ENCODE measurements at places on chromosomes 4 and X.

GRCh38 chr4:151888367-151888866 is 127.6 kb upstream of the GATB start:
- H3K27me3 ChIP-seq = no peaks in the 10 kb centered on the region
- DNase-seq = no peak
- H3K36me3 ChIP-seq = no peaks in the 10 kb centered on the region
- H3K27ac ChIP-seq = no peak overlapping the region

- H3K4me3 ChIP-seq = no peak overlapping the region
- no peaks in the 10 kb centered on the region for H3K36me3 ChIP-seq
- H3K27me3 ChIP-seq = no peaks in the 10 kb centered on the region
- no peak overlapping the region for H3K27ac ChIP-seq
- H3K4me1 ChIP-seq = no peaks in the 10 kb centered on the region
Observed at GRCh38 chrX:24231641-24232179, 82.2 kb downstream of the SUPT20HL2 start.

DNA sequence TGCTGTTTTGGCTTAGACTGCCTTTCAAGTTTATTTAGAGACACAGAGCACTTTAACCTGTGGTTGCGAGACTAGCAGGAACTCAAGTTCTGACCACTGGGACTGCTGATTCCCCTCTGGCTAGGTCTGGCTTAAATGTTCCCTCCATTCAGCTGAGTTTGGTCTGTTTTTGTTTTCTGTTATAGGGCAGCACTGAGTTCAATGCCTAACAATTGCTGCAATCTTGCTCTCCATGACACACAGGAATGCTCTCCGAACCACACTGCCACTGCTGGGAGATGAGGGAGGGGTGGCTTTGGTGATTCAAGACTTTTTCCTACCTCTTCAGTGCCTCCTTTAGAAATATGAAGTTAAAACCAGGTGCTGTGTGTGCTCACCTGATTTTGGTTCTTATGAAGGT is 106.3 kb upstream of the EOLA2 start:
- no peaks in the 10 kb centered on the region for H3K4me1 ChIP-seq
- no peak overlapping the region for H3K27ac ChIP-seq
- H3K36me3 ChIP-seq = no peaks in the 10 kb centered on the region
- no peak for DNase-seq
- no peak overlapping the region for H3K4me3 ChIP-seq
- H3K27me3 ChIP-seq = no peaks in the 10 kb centered on the region

- no peaks in the 10 kb centered on the region for H3K4me1 ChIP-seq
- no peak for DNase-seq
- no peaks in the 10 kb centered on the region for H3K36me3 ChIP-seq
- H3K4me3 ChIP-seq = no peak overlapping the region
- no peaks in the 10 kb centered on the region for H3K27me3 ChIP-seq
Observed at GRCh38 chr4:52241916-52242315, 190.8 kb downstream of the SPATA18 start.

DNA sequence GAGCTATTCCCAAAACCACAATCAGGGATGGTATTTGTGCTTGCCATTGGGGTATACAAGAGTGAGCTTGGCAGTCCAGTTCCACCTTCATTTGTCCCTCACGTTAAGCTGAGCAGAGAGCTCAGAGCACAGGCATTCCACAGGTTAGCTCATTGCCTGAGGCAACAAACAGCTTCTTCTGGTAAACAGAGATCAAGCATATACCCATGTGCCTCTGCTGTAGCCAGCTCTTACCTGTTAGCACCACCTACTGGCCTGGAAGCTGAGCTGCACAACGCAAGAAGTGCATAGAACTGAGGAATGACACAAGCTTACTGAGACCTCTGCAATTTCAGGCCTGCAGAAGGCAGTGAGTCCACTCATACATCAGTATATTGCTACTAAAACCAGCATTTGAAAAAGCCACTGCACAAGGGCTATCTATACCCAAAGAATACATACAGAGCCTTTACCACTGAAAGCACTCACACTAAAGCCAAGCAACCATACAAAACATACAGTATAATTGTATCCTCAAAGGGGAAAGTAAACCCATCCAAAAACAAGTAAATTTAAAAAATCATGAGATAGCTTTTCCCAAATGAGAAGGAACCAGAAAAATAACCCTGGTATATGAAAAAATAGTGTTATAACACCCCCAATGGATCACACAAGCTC is 258.3 kb upstream of the GABRA2 start:
- H3K27me3 ChIP-seq = no peaks in the 10 kb centered on the region
- no peak overlapping the region for H3K4me3 ChIP-seq
- DNase-seq = no peak
- no peaks in the 10 kb centered on the region for H3K4me1 ChIP-seq
- no peaks in the 10 kb centered on the region for H3K36me3 ChIP-seq

GRCh38 chr4:109155682-109156283 is 146.7 kb downstream of the COL25A1 start:
- H3K36me3 ChIP-seq = no peaks in the 10 kb centered on the region
- H3K4me3 ChIP-seq = no peak overlapping the region
- DNase-seq = no peak
- no peaks in the 10 kb centered on the region for H3K4me1 ChIP-seq

DNA sequence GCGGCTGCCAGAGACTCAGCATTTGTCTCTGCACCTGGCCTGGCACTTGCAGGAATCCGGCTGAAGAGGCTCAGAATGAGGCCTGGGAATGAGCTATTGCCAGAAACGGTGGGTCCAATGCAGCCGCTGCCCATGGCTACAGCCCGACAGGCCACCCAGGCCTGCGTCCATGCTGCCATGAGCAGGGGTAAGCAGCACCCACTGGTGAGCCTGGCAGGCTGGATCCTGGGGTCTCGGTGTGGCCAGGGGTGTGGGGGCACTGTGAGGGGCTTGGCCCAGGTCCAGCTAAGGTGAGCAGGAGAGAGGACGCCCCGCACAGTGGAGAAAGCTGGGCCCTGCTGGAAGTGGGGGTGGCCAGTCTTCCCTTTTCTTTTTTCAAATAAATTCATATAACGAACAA is 60.3 kb upstream of the MXD4 start:
- no peaks in the 10 kb centered on the region for H3K27me3 ChIP-seq
- no peaks in the 10 kb centered on the region for H3K4me1 ChIP-seq
- H3K4me3 ChIP-seq = no peak overlapping the region
- H3K36me3 ChIP-seq = no peaks in the 10 kb centered on the region
- DNase-seq = no peak
- H3K27ac ChIP-seq = no peak overlapping the region

- no peak overlapping the region for H3K27ac ChIP-seq
- H3K27me3 ChIP-seq = no peaks in the 10 kb centered on the region
- no peaks in the 10 kb centered on the region for H3K4me1 ChIP-seq
Observed at GRCh38 chrX:31506360-31506759, 434.5 kb upstream of the FTHL17 start.

DNA sequence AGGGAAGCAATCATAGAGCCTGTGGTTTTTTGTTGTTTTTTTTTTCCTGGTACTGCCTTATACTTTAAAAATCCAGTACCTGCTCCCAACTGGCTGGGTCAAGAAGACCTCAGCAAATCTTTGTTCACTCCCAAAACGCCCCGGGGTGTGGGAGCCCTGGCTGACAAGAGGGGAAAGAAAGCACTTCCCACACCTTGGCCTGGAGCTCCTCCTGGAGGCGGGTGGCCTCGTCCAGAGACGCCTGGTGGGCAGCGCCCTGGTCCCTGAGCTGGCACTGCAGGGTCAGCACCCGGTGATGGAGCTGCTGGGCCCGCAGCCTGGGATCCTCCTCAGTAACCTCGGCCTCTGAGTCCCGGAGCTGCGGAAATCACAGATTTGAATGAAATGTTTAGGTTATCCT is 38.2 kb downstream of the C4orf50 start:
- H3K27me3 ChIP-seq = no peaks in the 10 kb centered on the region
- H3K36me3 ChIP-seq = no peaks in the 10 kb centered on the region
- H3K27ac ChIP-seq = no peak overlapping the region
- no peak overlapping the region for H3K4me3 ChIP-seq
- no peak for DNase-seq
- H3K4me1 ChIP-seq = no peaks in the 10 kb centered on the region

All from effector memory CD4-positive, alpha-beta T cell (primary cell).